ENCODE measurements at places on chromosomes 1 and 21.

- DNase-seq: no peak
Measured at GRCh38 chr1:6059866-6060265, 14.2 kb downstream of the KCNAB2 start.

- DNase-seq: no peak
Measured at GRCh38 chr1:206493279-206493678, 14.1 kb upstream of the RASSF5 start.

DNA sequence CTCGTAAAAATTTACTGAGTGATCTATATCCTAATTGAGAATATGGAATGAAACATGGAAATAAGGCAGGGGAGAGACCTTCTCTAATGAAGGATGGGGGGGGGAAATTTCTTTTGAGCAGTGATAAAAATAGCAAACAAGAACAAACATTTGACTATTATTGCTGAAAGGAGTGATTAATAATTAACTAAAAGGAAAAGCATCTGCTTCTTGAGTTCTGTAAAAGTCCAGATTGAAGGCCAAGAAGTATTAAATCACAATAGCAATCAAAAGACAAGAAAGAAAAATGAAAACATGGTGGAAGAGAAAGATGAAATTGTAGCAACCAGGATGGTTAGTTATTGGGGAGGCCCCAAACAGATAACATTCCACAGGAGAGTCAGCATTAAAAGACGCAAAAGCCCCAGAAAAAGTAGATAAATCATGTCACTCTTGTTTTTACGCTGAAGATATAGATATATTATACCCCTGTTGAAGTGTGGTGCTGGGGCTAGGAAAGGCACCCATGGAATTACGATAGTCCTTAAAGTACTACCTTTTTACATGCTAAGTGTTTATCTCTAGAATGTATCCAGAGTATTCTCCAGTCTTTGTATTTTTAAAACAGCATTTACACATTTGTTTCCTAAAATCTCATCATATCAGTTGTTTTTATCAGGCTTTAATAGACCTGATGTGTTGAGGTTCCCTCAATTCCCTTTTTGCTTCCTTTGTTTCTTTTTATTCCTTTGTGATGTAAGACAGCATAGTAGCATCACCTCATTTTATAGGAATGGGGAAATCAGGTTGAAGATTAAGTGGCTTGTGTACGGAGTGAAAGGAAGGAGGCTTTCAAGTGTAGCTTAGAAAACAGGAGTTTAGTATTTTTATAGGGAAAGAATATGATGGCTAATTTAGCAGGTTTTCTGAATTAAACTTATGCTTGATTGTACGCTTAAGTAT is 28.9 kb downstream of the DISP1 start:
- DNase-seq: no peak

DNA sequence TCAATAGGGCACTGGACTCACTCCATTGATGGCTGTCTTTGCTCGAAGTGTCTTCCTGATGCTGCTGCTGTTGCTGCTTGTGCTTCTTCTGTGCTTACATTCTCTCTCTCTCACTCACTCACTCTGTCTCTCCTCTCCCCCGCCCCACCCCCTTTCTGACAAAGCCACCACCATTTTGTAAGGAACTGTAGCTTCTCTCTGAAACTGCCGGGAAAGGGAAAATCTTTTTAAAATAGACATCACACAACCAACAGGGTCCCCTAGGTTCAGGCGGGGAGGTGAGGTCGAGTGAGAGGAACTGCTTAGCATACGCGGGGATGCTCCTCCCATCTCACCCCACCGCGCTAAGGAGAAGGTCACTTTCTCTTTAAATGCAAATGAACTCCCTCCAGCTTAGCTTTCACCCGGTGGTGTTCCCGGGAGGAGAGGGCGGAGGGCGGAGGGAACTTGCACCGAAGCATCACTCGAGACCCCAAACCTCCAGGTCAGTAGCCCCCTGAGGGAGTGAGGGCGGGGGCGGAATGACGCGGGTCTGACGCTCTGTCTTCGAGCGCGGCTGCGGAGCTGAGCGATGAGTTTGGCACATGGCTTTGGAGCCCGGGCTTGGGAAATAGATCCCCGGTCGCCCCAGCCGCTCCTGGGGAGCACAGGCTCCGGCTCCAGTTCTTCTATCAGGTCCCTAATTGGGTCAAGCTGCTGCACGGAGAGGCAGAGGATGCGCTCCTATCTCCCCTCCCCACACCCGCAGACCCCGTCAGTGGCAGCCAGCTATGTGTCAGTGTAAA is at the start of gene CCDC28B:
Gene CCDC28B (plus strand): TSS at position 370 of the 785 bp plus-strand sequence. CDS start 1,341 bp downstream, outside the sequence.
- DNase-seq: no peak

DNA sequence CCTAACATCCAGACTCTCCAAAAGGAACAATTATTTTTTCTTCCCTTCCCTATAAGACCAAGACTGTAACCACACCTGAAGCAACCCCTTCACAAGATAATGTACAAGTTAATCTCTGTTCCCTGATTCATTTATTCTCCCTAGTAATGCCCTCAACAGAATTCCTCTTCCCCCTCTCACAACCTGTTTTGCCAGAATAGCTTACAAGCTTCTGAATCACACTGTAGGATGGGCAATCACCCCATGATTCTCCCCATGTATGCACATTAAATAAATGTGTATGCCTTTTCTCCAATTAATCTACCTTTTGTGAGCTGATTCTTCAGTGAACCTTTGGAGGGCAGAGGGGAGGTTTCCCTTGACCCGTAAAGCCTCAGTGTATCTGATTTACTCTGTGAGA is 20.9 kb upstream of the RNF11 start:
- no peak for DNase-seq

DNA sequence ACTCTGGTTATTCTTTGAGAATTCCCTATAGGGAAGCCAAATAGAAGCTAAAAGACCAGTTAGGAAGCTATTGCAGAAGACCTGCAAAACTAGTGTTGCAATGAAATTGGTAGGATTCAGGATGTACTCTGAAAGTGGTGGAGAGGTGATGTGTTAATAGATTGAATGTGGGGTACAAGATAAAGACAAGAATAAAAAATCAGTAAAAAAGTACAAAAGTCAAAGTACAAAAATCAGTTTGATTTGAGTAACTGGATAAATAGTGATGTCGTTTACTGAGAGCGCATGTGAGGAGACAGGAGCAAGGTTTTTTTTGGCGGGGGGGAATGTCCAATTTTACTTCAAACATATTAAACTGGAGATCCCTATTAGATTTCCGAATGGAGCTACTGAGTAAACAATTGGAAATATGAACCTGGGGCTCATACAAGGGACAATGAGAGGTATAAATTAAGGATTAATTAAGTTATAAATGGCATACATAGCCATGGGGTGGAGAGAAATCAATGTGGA is 2.5 kb upstream of the DCAF8 start:
- no peak for DNase-seq

DNA sequence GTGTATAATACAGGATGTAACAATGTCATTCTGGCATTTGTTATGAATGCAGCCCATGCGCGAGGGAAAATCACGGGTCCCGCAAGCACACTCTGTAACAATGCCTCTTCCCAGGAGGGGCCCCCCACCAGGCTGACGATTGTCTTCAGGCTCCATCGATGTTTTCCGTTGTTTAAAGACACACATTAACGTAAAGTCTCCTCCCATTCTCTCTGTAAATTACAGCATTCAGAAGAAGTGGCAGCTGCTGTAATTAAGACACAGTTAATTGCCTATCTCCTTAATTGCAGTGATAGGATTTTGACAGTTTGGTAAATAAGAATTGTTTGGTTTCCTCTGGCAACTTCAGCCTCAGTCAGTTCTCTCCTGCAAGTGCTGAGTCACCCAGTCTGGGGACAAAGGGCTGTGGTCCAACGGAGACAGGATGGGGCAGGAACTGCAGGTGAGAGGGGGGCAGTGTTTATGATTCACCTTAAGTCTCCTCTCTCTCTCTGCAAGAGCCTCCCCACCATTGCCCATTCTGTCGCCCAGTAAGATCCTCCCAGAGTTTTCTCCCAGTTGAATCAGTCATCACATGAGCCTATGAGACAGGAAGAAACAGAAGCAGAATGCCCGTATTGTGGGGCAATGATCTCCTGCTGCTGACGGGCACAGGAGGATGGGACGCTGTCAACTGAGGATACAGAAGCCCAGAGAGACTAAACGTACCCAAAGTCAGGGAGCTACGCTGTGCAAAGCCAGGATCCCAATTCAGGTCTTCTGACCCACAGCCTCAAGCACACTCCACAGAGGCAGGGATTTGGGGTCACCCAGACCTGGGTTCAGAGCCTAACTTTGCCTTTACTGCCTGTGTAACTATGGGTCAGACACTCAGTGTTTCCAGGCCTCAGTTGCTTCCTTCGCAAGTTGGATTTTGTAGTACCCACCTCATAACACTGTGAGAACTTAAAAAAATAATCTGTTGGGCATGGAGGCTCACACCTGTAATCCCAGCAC is 110.0 kb downstream of the ADSS2 start:
- no peak for DNase-seq

- no peak for DNase-seq
Measured at GRCh38 chr1:109689844-109690405, 2.3 kb downstream of the GSTM1 start.

DNA sequence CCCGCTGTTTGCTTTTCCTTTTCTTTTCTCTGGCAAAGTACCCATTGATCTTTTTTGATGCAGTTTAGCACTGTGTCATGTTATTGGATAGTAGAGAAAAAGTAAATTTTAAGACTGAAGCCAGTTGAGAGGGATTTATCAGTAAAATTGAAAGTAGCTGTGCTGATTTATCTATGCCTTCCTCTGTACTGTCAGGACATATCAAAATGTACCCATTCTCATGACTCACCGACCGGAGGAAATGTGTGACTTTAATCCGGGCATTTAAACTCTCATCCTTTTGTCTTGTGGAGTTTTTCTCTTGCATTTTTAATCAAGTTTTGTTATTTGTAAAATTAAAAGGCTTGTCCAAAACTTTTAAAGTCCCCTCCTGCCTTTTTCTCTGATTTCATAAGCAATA is 276.6 kb upstream of the FMN2 start:
- DNase-seq: no peak

GRCh38 chr1:58874342-58874741 is 90.5 kb upstream of the JUN start:
- DNase-seq: no peak

DNA sequence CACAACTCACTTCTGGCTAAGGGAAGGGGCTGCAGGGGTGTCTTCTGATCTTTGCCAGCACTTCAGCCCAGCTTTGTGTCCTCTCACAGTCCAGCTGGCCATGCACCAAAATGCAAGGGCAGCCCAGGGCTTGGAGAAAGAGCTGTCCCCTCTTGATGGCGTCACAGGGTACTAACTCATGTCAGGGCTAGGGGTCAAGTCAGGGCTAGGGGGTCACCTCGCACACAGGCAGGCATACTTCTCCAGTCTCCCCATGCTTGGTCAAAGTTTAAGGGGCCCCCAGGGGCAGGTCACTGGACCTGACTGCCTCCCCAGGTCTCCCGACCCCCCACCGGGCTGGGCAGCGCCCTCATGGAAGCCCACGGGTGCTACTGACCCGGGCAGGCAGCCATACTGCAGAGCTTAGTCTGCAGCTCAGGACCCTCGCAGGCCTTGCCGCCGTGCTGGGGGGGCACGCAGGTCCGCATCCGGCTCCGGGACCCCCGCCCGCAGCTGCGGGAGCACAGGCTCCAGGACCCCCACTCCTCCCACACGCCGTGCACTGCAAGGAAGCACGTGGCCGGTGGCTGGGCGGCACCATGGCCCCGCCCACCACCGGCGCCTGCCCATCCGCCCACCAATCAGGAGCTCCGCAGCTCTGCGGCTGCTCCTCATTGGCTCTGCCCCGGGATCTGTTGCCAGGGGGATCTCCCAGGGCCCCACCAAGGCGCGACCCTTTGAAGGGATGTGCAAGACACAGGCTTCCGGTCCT is 21.5 kb downstream of the ADGRB2 start:
- no peak for DNase-seq

DNA sequence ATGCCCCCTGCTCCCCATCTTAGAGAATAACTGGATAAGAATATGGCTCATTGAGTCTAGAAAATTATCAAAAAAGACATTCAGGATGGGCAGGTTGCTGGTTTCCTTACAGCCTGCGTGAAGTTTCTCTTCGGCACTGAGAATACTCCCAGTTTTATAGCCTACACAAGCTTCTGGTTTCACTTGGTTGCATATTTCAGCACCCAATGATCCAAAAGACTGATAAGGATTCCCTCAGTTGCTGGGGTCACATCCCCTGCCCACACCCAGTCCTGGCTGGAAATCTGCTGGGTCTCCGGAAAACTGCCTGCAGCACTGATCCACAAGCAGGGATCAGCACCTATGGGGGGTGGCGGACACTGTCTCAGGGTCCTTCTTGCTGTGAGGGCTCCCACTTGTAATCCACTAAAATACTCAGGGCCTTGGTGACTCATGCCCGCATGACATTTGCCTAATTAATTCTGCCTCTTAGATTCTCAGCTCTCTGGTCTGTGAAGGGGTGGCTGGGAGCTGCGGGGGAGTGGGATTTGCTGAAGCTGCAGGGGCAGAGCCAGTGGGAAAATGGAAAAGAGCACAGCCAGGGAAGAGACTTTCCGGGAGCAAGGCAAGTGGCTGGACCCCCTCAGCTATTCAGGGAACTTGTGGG is 142.5 kb downstream of the ZNF648 start:
- no peak for DNase-seq

DNA sequence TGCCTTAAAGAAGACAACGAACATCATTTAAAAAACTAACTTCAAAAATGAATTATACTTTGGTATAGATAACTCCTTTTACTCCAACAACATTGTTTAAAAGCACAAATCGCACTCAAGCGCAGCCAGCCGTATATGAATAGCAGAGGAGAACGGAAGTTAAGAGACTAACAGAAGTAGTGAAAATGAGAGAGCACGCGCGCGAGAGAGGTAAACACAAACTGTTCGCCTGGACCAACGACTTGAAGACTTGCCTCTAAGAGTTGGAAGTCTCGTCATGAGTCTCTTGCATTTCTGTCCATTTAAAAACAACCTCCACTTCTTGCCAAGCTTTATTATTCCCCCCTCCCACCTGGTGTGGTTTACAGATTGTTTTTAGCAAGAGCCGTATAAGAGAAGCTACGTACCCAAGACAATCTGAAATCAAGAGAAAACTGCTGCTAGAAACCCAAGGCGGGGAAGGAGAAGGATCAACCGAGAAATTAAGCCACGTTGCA is 479 bp downstream of the SELENOF start:
- peak; percentile 16 for DNase-seq

GRCh38 chr1:3905266-3905952 is 5.3 kb upstream of the C1orf174 start:
- no peak for DNase-seq

GRCh38 chr1:219283541-219283940 is 109.9 kb downstream of the LYPLAL1 start:
- no peak for DNase-seq

All from GM04504 (cell line).